Chondrocyte (in vitro differentiated cells): ENCODE measurements at places on chromosomes 2 and 18. TPM values are rescaled to one million over a fixed set of nuclear protein-coding genes. Genes with fewer than 3 reads are reported as not detected.

DNA sequence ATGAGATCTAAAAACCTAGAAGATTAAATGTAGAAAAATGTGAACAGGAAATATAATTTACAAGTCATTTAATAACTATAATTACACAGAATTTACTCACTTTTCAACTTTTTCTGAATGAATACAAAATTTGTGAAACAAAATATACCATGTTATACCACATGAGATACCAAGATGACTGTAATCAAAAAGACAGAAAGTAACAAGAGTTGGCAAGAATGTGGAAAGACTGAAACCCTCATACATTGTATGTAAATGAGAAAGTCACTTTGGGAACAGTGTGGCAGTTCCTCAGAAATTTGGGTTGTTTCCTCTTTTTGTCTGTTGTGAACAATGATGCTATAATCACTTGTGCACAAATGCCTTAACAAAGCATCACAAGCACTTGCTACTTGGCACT is 145.4 kb upstream of the ZNF804A start:
- H3K36me3 ChIP-seq: no peaks in the 10 kb centered on the region
- no peak overlapping the region for H3K27ac ChIP-seq
- H3K27me3 ChIP-seq: peaks cover 11% of the 10 kb centered on the region

DNA sequence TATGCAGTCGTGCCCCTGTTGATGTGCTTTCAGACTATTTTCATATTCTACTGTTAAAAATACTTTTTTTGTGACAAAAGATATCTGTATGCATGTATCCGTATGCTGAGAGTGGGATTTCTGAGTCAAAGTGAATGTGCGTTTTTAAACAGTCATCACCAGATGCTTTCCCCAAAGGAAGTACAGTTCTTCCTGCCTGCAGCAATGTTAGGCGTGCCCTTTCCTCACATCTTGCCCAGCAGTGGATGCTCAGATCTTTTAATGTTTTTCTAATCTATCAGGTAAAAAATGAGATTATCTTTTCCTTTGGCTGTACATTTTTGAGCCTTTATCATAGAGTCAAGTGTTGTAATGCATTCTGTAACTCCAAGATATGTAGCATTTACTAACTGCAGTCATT is 111.7 kb downstream of the PTPRM start:
- H3K36me3 ChIP-seq: peaks cover 3% of the 10 kb centered on the region
- DNase-seq: no peak
- no peaks in the 10 kb centered on the region for H3K27me3 ChIP-seq
- H3K27ac ChIP-seq: peak overlapping the region; percentile 74

The TNFRSF11A gene
- total RNA-seq: 0.17 to 0.49 TPM (median 0.22 TPM) in 3 replicates

DNA sequence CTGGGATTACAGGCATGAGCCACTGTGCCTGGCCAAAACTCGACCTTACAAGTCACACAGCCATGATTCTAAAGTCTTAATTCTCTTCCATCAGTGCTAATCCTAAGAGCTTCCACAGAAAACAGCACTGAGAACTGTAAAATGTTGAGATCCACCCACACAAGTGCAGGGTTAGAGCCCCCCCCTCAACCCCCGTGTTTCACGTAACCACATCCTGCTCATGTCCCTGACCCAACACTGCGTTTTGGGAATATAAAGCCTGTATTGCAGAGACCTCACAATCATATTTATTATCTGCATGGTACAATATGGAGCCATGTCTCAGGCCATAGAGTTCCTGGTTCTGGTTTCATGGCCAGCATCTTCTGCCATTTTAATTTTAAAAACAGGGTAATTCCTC is 110.8 kb downstream of the GBX2 start:
- H3K27ac ChIP-seq: no peak overlapping the region
- H3K27me3 ChIP-seq: no peaks in the 10 kb centered on the region
- H3K36me3 ChIP-seq: peaks cover 7% of the 10 kb centered on the region
- DNase-seq: no peak

- no peak overlapping the region for H3K27ac ChIP-seq
- peaks cover 5% of the 10 kb centered on the region for H3K36me3 ChIP-seq
- H3K27me3 ChIP-seq: no peaks in the 10 kb centered on the region
- H3K4me1 ChIP-seq: peaks cover 29% of the 10 kb centered on the region
- no peak overlapping the region for H3K4me3 ChIP-seq
- no peak for DNase-seq
Measured at GRCh38 chr2:205323929-205324328, 358.4 kb upstream of the NRP2 start.

DNA sequence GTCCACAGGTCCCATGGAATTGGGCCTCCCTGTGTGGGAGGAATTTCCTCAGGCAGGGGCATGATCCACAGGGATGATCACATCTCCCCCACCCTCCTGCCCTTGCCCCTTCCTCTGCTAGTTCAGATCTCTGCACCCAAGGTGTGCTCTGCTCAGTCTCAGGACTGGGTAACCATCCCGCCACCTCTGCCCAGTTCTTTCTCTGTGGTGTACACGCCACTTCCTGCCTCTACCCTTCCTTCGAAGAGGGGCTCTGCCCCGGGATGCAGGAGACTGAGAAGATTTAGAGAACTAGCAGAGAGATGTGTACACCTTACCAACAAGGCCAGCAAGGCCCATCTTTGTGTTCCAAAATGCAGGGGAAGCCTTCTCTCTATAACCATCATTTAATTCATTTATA is 160.4 kb downstream of the CELF4 start:
- H3K4me1 ChIP-seq: peaks cover 10% of the 10 kb centered on the region
- peaks cover 3% of the 10 kb centered on the region for H3K27me3 ChIP-seq
- DNase-seq: no peak
- H3K36me3 ChIP-seq: no peaks in the 10 kb centered on the region
- H3K27ac ChIP-seq: no peak overlapping the region

DNA sequence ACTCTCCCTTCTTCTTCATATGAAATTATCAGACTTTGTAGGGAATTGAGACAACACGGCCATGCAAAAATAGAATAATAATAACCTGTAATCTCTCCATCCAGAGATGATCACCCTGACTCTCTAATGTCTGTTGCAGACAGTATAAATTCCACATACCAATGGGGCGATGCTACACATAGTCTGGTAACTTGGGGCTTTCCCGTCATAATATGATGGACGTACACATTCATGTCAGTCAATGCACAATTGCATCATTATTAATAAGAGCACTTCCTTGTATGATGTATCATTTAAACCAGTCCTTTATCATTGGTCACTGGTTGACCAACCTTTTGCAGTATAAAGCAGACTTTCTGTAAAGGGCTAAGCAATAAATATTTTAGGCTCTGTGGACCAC is 39.5 kb upstream of the SCLY start:
- no peaks in the 10 kb centered on the region for H3K27me3 ChIP-seq
- H3K4me3 ChIP-seq: no peak overlapping the region
- DNase-seq: no peak
- H3K36me3 ChIP-seq: peaks cover 20% of the 10 kb centered on the region
- H3K4me1 ChIP-seq: peaks cover 14% of the 10 kb centered on the region
- no peak overlapping the region for H3K27ac ChIP-seq

The SULT1C4 gene
- 0.60 to 1.4 TPM (median 1.2 TPM) in 3 replicates for total RNA-seq

DNA sequence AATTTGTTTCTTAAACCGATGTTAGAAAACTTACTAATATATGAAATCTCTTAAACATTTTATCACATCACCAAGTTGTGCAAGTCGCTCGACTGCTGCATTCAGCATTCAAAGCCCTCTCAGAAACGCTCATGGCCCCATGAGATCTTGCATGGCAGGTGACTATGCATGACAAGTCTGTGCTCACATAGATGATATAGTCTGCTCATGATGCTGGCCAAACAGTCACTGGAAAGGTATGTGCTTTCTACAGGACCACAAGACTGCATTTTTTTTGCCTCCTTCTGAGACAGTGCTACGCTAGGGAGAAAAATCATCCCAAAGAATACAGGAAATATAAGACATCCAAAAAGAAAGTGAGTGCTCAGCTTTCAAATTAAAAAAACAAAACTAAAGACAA is 98.3 kb upstream of the ZBTB14 start:
- H3K4me3 ChIP-seq: no peak overlapping the region
- H3K4me1 ChIP-seq: peaks cover 4% of the 10 kb centered on the region
- H3K36me3 ChIP-seq: peaks cover 34% of the 10 kb centered on the region
- no peaks in the 10 kb centered on the region for H3K27me3 ChIP-seq

DNA sequence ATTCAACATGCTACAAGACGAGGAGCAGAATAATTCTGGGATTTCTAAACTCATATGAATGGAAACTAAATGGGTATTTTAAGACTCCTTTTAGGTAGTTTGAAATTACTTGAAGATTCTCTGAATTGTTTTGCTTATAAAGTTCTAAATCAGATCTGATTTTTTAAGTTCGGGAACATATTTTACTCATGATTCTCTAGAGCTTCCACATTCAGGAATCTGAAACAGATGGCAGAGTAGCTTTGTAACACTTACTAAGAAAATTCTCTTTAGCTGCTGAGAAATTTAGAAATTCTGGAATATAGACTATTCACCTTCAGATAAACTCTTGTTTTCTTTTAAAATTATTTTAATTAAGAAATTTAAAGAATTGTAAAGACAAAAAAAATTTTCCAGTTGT is 13.7 kb downstream of the RBBP8 start:
- peaks cover 12% of the 10 kb centered on the region for H3K36me3 ChIP-seq
- H3K4me3 ChIP-seq: peak overlapping the region; percentile 25
- no peak for DNase-seq
- peak overlapping the region; percentile 24 for H3K27ac ChIP-seq

The SLC14A1 gene
- 0.25 TPM in 1 of 3 replicates, not detected in the others for total RNA-seq

DNA sequence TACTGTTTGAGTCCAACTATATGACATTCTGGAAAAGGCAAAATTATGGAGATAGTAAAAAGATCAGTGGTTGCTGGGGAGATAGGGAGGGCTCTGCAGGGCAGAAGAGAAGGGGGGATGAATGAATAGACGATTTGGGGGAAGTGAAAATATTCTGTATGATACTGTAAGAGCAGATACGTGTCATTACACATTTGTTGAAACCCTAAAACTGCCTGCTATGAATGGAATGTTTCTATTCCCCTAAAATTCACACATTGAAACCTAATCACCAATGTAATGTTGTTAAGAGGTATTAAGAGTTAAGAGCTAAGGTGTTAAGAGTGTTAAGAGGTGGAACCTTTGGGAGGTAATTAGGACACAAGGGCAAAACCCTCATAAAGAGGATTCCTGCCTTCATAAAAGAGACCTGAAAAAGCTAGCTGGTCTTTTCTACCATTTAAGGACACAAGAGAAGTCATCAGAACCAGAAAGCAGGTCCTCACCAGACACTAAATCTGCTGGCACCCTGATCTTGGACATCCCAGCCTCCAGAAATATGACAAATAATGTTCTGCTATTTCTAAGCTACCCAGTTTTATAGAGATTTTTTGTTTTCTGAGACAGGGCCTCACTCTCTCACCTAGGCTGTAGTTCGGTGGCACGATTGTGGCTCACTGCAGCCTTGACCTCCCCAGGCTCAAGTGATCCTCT is 76.2 kb downstream of the ATAD2B start:
- DNase-seq: no peak
- H3K27me3 ChIP-seq: no peaks in the 10 kb centered on the region
- no peak overlapping the region for H3K4me3 ChIP-seq
- no peak overlapping the region for H3K27ac ChIP-seq

- no peak overlapping the region for H3K4me3 ChIP-seq
- peaks cover 1% of the 10 kb centered on the region for H3K36me3 ChIP-seq
- no peak for DNase-seq
- no peak overlapping the region for H3K27ac ChIP-seq
- peaks cover 6% of the 10 kb centered on the region for H3K4me1 ChIP-seq
Measured at GRCh38 chr2:96923201-96923600, 53.3 kb upstream of the SEMA4C start.

The SLC9A4 gene
- not detected in 3 replicates for total RNA-seq

DNA sequence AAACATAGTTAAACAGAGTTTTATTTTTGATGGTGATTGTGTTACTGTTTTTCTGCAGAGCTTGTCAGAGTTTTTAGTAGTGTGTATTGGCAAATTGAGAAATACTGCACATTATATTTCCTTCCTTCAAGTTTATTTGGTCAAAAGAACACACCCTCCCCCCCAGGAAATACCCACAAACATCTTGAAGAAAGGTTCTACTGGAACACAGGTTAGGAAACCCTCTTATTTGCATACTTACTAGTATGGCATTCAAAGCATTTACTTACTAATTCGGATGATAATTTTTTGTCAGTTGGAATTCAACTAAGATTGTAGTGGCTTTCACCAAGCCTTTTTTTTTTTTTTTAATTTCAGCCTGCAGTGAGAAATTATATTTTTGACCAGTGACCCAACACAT is 9.1 kb downstream of the CAB39 start:
- H3K27ac ChIP-seq: no peak overlapping the region
- peaks cover 42% of the 10 kb centered on the region for H3K4me1 ChIP-seq
- H3K36me3 ChIP-seq: no peaks in the 10 kb centered on the region
- no peaks in the 10 kb centered on the region for H3K27me3 ChIP-seq

The RESP18 gene
- not detected in 3 replicates for total RNA-seq

GRCh38 chr2:2913601-2914120 is 464.0 kb downstream of the EIPR1 start:
- no peak overlapping the region for H3K4me3 ChIP-seq
- H3K27ac ChIP-seq: peak overlapping the region; percentile 25
- peaks cover 3% of the 10 kb centered on the region for H3K27me3 ChIP-seq
- DNase-seq: no peak

The CAPN13 gene
- not detected in 3 replicates for total RNA-seq

DNA sequence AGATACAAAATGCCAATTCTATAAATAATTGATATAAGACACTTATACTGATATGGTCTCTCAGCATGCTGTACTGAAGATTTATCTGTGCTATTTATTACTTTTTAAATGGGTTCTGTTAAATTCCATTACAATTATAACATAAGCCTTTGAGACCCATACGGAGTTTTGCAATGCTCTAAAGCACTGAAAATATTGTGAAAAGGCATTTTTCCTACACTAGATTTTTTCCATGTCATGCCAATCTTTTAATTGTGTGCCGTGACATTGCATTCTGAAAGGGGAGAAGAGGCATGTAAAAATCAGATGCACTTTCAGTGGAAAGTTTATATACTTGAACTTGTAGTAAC is 46.5 kb downstream of the EFEMP1 start:
- H3K4me3 ChIP-seq: no peak overlapping the region
- H3K36me3 ChIP-seq: peaks cover 3% of the 10 kb centered on the region
- peaks cover 3% of the 10 kb centered on the region for H3K27me3 ChIP-seq
